Hepatic stellate cell (primary cell): ENCODE measurements at places on chromosomes 4 and X.

DNA sequence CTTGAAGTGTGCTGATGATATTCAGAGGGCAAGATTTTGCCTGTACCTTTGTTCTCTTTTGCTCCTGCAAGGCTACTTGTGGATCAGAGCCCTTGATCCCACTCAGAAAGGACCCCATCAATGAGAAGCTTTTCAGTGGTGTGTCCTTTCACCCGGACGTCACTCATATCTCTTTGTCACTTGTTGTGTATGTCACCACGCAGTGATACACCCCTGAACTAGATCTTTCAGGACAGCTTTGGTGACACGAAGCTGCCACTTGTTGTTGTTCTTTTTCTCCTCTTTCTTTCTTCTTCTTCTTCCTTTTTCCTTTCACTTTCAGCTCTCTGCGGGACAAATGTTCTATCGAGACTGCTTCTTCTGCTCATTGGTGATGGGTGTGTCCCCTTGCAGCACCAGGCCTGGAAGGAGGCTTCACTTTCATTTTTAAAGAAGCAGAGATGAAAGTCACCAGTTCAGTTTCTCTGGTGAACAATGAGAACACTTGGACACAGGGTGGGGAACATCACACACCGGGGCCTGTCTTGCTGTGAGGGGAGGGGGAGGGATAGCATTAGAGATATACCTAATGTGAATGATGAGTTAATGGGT lies 83.6 kb downstream of the NBDY start:
- DNase-seq: no peak

DNA sequence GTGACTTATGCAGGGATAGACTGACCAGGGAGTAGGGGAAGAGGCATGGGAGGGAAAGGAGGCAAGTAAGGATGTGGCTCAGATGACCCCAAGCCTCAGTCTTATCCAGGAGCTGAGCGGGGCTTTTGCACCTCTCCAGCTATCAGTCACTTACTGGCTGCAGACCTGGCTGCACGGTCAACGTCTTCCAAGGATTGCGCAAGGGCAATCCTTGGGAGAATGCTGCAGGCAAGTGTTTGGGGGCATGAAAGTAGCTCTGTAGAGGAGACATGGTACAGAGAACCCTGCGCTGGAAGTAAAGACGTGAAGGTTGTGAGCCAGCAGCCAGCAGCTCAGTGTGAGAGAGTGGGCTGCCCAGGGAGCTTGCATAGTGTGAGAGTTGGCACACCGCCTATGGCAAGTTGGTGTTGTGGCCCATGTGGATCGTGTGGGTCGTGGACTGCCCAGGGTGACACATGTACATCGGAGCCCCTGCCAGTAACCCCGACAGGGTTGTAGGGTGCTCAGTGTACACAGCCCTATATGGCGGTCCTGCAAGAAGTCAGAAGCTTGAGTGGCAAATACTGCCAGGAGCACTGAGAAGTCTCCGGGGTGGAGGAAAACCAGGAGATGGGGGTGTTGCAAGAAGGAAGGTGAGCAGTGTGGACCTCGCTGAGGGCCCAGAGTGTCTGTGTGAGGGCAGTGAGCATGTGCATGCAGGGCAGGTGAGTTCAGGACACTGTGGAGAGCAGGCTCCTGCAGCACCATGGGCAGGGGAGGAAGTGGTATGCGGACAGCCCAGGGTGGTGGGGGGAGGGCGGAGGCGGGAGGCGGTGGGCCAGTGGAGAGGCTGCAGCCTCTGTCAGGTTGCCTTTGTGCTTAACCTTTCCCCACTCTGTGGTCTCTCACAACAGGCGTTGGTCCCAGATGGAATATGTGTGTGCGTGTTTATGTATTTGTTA lies 50.9 kb downstream of the KIT start:
- no peak for DNase-seq

- DNase-seq: no peak
These were observed 174.8 kb downstream of the ENOX2 start for GRCh38 chrX:130728208-130728607.

GRCh38 chr4:76179398-76180318 lies 31.5 kb upstream of the NUP54 start:
- DNase-seq: peak; percentile 64

DNA sequence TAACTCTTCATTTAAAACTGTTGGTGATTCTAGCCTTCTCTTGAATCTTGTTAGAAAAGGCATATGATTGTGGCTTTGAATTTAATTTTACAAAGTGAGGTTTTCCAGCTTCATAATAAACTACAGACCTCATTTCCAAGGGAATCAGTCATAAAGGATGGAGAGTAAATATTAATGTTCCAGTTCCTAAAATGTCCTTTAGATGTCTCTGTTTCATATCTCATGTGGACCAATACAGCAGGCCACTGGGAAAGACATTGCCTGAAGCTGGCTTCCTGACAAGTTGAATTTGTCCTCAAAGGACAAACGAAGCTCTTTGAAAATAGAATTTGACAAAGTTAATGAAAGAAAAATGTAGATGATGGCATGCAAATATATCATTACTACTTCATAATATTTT lies 125.4 kb downstream of the ZNF330 start:
- peak; percentile 55 for DNase-seq

- DNase-seq: no peak
These were observed 141.8 kb upstream of the EDNRA start for GRCh38 chr4:147339100-147339499.

DNA sequence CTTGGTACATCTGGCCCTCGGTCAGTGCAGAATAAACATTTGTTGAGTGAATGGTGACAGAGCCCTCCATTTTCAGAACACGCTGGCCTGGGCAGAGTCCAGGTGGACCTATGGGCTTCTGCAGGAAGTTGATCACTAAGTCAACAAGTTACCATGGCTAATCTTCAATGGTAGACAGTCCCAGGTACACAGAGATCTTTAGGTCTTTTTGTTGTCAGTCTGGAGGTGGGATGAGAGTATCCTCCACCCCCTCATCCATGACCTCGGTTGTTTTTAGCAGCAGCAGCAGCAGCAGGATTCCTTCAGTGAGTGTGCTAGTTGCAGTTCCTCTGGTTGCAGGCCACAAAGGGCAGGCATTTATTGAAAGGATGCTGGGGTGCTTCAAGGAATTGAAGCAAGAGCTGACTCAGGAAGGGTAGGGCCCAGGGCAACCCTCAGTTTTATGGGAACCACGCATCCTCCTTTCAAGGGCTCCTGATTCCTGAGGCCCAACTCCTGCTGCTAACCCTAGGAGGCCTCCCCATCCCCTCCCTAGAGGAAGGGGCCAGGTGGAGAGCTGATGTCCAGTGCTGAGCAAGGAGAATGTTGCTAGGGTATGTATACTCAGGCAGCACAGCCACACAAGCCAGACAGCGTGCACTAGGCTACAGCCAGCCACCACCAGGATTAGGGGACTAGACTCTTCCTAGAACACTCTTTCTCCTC lies 1.7 kb upstream of the USP27X start:
- no peak for DNase-seq

DNA sequence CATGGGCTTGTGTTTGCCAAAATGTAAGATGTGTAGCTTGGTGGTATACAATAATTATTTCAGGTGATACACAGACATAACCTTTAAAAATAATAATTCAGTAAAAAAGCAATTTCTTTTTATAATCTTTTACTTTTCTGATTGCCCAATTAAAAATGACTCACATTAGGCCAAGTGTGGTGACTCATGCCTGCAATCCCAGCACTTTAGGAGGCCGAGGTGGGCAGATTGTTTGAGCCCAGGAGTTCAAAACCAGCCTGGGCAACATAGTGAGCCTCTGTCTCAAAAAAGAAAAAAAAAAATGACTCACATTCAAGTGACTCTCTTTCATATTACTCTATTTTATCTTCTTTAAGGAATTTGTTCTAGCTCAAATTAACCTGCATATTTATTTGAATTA lies 449.4 kb upstream of the HTR2C start:
- DNase-seq: no peak

GRCh38 chrX:3263681-3264126 lies 82.7 kb downstream of the MXRA5 start:
- no peak for DNase-seq

DNA sequence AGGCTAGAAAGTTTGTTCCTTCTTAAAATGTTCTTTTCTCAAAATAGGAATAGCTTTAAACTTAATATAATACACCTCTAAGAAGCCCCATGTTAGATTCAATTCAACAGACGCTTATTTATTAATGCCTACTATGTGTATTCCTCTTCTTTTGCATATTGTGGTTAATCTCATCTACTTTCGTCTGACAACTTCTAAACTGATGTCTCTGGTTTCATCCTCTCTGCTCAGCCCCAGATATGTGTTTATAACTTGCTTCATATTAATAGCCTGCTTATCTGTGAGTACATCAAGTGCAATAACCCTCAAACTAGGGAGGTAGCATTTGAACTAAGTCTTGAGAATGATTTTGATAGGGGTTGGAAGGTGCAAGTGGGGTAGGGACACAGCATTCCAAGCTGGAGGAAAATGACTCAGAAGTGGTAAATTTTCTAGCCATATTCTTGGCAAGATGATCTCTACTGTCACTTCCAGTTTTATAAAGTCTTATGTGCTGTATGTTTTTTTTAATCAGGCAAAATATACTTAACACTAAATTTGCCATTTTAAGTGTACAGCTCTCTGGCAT lies 37.0 kb downstream of the STK26 start:
- DNase-seq: no peak
